ENCODE measurements at places on chromosomes 6 and 20. TPM values are rescaled to one million over a fixed set of nuclear protein-coding genes. Genes with fewer than 3 reads are reported as not detected.

The XPO5 gene
- 66.2 TPM for total RNA-seq

- no peak for DNase-seq
These were observed 46.6 kb upstream of the TFAP2C start for GRCh38 chr20:56582542-56582941.

GRCh38 chr20:59938221-59938620, 1.9 kb downstream of the PPP1R3D start:
- DNase-seq = peak; percentile 93

- DNase-seq = no peak
These were observed 53.8 kb upstream of the NRSN1 start for GRCh38 chr6:24072038-24072746.

DNA sequence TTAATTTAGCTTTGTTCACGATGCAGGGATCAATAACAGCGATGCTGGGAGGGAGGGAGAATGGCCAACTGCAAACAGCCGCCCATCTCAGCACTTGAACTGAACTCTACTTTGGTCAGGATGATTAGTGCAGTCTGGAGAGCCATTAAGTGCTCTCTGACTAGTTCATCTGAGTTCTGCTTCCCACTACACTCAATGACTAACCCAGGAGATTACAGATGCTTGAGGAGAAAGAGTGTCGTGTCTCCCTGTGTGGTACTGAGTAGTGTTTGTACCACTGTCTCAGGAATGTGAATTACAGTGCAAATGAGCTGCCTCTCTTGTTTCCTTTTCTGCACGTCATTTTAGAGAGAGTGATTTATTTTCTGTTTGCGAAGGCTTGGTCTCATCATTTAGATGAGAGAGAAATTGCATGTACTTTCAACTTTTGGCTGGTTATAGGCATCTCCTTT, 23.5 kb downstream of the CARMIL1 start:
- DNase-seq = peak; percentile 71

DNA sequence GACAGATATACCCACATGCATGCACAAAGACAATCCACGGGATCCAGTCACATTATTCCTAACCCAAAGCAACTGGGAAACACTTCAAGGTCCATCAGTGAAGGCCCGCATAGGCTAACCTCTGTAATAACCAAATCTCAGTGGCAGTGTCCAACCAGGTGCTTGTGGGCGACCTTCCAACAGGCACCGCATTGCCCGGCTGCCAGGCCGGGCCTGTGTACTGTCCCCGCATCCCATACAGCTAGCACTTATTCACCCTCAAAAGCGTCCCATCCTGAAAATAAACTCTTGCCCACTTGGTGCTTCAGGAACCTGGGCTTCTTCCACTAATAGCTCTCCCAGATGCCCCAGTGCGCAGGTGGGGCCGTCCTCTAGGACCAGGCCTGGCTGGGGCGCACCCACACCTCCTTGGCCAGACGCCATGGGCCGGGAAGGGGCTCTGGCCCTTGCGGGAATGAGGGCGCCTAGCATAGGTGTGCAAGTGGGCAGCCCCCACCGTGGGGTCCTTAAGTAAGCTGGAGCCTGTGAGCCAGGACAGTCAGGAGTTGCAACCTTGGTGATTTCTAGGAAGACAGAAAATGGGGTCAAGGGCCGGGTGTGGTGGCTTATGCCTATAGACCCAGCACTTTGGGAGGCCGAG, 1.1 kb upstream of the ENTPD6 start:
- no peak for DNase-seq

DNA sequence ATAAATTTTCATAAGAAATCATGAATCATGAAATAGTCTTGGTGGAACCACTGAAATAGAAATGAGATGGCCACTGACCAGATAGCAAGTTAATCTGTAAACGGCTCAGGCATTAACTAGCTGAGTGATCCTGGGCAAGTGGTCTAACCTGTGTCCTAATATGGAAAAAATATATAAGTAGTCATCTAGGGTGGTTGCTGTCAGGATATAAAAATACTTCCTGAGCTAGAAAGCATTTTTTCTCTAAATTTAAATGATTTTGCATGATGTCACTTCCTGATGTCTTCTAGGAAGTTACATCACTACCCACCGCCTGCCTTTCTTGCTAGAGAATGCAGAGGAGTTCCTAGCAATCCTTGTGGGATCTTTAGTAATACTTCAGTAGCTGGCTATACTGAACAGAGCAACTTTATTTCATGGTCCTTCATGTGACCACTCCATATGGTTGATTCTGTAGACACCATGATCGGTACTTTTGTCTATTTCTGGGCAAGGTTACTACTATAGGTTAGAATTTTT, 228.1 kb upstream of the CEP162 start:
- DNase-seq = no peak

DNA sequence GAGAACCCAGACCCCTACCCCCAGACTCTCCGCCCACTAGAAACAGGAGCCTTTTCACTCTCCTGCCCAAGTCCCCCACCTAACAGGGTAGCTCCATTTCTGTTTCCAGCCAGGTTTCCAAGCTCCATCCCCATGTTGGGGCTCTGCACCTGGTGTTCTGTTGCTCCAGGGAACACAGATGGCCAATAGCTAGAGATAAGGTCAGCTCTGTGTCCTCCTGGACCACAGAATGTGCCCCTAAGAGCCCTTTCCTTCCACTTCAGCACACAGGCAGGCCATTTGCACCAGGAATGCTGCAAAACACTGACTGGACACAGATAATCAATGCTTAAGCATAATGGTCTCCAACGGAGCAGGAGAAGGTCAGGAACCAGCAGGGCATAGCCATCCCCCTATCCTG, 159.4 kb downstream of the QRSL1 start:
- DNase-seq = no peak

GRCh38 chr6:84872996-84873723, 108.8 kb upstream of the TBX18 start:
- no peak for DNase-seq
